ENCODE measurements at places on chromosomes 11 and 22.

DNA sequence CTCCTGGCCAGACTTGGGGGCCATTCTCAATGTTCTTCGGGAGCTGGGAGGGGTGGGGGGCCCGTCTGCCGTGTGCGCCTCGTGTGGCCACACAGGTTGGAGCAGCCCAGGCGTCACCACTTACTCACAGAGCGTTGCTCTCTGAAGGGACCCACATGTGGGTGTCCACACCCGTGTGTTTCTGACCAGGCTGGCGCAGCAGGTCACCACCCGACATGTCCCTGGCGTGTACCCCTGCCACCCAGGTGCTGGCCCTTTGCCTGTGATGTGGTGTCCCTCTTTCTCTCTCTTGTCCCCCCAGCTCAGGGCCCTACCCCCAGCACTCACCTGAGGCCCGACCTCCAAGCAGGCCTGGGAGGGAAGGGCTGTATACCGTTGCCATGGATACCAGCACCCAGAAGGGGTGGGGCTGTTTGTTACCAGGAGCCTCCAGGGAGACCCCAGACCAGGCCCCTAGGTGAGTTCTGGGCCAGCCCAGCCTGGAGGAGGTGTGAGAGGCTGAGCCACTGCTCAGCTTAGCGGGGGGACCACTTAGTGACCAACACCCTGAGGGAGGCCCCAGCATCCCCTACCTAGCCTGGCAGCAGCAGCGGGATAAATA, 1.4 kb downstream of the LMNTD2 start:
- no peak for DNase-seq

DNA sequence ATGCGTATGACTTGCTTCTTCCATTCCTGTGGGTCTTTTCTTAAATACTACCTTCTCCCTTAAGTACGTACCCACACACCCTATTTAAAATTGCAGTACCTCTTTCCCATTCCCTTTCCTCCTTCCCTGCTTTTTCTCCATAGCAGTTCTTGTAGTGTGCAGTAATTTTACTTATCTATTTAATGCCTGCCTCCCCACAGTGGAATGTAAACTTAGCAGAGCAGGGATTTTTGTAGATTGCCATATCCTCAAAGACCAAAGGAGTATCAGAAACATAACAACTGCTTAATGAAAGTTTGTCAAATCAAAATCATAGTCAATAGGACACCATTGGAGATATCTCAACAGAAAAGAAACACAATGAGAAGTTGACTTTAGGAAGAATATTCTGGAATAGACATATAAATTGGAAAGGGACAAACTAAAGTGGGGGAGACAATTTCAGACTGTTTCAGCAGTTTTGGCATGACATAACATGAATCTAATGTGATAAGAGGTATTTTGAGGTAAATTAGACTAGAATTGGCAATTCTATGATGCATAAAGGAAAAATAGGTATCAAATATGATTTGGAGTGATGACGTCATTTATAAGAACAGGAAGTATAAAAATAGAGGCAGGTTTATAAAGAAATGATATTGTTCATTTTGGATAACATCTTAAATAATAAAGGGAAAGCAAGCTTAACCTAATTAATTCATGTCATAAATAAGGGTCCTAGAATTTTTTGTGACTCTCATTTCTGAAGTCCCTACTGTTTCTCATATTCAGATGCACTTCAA, 188.4 kb downstream of the SOX6 start:
- no peak for DNase-seq

GRCh38 chr11:62928011-62928410, 6.8 kb upstream of the CHRM1 start:
- DNase-seq, result no peak

- DNase-seq, result no peak
Measured at GRCh38 chr11:110525883-110526282, 96.1 kb downstream of the FDX1 start.

- DNase-seq, result peak; percentile 47
Measured at GRCh38 chr11:45105233-45105983, 41.0 kb upstream of the PRDM11 start.

DNA sequence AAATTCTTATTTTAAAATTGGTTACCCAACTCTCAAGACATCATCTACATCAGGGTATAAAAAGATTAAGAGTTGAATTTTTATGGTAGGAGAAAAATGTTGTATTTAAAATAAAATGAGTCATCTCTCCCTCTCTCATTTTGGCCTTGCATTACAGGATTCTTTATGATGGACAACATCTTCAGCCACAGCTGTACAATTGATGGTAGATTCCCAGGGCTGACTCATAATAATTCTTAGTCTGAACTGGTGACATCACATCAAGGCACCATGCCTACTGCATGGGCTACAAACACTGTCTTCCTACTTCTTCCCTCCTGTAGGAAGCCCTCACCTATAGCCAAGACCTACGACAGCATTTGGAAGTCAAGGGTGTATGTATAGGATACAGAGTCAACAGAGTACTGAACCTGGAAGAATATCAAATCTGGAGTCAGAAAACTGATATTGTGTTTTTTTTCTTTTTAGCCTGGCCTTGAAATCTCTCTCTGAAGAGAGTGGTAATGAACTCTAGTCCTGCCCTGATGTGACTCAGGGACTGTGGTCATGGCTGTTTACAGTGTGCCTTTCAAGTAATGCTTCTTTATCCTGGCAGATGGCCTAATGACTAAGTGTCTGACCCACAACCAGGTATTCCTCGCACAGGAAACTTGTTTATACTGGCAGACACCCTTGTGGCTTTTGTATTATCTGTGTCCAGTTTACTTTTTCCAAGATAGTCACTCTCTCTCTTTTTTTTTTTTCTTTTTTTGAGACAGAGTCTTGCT, 32.5 kb downstream of the MRGPRX2 start:
- no peak for DNase-seq

DNA sequence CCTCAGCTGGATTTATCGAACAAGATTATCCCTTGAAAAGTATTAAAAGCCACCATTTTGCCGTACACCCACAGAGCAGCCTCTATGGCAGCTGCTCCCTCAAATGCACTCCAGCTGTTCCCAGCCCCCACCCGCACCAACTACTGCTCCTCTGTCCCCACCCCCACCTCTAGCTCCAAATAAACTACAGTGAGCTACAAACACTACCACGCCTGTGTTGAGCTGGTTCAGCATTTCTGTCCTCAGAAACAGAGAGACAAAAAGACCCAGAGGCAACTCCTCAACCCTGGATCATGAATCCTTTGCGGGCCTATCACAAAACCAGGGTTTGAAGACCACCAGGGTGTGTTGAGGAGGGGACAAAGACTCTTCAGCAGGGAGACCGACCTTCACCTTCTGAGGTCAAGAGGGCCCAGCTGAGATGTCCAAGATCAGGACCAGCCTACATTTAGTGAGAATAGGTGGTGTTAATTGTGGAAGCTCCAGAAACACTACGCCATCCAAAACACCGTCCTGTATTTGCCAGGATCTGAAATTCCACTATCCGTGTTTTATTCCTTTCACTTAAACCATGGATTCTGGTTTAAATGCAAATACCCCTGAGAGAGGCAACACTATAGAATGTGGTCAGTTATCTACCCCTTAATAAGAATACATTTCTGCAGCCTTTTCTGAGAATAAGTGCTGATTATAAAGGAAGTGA, 195.9 kb downstream of the DSCAML1 start:
- DNase-seq, result no peak

DNA sequence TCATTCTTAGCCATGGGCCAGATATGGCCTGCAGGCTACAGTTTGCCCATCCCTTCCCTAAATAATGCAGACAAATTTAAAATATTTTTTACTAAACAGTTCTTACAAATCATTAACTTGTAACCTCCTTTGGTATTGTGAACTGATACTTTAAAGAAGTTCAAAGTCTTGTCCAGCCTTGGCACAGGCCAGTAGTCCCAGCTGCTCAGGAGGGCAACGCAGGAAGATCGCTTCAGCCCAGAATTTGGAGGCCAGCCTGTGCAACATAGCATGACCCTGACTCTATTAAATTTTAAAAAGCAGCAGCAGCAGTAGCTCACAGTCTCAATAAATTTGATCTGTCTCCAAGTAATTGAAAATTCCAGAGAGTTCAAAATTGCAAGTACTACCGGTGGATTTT, 83.7 kb upstream of the ARHGAP32 start:
- no peak for DNase-seq

DNA sequence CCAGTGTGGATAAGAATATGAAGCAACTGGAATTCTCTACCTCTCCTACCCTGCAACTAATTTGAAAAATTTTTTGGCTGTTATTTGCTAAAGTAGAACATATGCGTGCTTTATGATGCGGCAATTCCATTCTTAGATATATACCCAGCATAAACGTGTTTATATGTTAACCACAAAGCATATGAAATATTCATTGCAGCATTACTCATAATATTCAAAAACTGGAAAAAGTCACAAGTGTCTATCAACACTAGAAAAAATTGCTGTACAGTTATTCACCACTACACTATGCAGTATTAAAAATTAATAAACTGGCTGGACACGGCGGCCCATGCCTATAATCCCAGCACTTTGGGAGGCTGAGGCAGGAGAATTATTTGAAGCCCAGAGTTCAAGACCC, 226.4 kb downstream of the LUZP2 start:
- no peak for DNase-seq

DNA sequence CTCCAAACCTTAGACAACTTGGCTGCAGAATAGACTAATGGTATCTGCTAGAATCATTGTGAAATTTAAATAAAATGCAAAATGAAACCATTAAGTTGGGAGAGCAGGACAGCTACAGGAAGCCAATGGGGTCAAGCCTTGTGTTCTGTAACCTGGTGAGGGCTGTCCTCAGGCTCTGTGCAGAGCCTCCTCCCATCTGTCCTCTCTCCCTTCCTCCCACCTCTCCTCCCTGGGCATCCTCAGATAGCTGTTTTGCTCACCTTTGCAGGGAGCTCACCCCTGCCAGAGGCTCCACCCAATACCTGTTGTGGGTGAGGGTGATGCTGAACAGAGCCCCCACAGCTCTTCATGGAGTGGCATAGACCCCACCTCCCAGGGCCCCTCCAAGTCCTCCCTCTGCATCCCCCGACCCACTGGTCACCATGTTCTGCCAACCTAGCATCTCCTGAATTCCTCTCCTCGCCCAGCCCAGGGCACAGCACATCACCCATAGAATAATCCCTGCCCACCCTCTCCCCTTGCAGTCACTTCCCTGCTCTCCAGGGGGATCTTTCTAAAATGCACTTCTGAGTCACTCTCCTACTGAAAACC, 100.3 kb downstream of the PDE2A start:
- no peak for DNase-seq

- DNase-seq, result no peak
Measured at GRCh38 chr11:69599502-69599901, 41.5 kb upstream of the CCND1 start.

DNA sequence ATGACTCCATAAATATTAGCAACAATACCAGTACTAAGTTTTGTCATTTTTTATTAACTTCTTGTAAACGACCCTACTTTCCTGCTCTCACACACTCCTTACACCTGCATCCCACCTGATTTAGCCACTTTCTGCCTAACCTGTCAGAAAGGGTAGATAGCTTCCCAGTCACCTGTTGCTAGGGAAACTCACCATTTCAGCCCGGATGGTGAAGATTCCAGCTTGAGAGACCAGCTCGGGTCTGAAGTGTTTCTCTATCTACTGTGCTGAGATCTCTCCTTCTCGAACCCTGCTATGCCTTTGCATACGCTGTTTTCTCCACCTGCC, at the start of gene PARVG:
Gene PARVG, plus strand, starts transcription at position 220 of the 327 bp plus-strand sequence. CDS start 2,405 bp downstream, outside the sequence.
- DNase-seq, result no peak

GRCh38 chr22:37233751-37234631, 10.1 kb downstream of the RAC2 start:
- DNase-seq, result no peak

DNA sequence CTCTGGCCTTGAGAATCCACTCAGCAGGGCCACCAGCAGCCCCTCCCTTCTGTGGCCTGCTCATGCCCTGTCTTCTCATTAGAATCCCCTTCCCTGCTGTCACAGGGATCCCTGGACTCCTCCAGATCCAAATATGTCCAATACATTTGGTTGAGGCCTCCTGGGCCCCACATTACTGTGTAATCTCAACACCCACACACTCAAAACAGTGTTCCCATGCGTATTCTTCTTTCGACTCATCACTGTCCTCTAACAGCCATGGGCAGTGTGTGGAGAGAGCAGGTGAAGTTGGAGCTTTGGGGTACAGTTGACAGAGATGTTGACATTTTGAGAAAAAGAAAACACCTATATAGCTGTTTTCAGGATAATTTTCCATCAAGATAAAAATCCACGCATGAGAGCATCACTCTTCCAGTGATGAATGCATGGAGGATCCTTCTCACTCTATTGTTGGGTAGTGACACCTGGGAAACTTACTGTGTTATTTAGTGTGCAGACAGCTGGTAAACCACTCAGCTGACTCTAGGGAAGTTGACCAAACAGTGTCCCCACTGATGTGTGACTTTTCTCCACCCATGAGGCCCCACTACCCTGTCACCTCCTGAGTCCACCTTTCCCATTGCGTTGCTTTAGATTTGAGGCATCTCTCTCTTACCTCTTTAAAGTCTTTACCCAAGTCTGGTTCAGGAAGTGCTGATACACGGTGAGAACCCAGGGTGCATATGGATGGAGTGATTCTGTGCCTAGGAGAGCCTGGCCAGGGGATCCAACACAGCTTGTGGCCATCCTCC, 28.7 kb upstream of the VPREB1 start:
- DNase-seq, result no peak

GRCh38 chr11:112805658-112806057, 155.6 kb upstream of the NCAM1 start:
- DNase-seq, result no peak

- no peak for DNase-seq
Measured at GRCh38 chr11:65204143-65204542, 22.4 kb downstream of the CAPN1 start.

DNA sequence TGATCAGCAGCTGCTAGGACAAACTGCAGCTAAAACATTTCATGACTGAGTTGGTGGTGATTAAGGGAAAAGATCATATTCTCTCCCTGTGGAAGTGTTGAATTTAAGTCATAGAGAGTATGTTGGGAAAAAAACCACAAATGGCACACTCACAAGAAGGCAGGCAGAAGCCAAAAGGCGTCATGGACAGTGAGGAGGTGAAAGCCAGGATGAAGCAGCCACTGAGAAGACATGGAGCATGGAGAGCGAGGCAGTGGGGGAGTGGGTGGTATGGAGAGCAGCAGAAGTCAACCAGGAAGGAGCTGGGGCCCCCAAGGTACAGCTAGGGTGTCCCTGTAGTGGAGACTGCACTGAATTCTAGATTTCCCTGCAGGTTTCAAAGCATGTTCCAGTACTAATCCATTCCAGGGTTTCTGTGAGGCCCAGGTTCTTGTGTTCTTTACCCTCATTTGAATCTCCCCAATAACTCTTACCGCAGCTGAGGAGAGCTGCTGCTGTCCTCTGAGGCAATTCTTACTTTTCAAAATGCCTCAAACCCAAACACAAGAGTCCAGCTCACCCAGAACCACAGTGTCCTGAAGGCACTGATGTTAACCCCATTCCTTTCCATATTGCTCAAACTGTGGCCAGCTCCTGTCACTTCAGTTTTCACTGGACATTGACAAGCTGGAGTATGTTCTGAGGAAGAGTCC, 191.8 kb upstream of the E2F8 start:
- DNase-seq, result no peak

DNA sequence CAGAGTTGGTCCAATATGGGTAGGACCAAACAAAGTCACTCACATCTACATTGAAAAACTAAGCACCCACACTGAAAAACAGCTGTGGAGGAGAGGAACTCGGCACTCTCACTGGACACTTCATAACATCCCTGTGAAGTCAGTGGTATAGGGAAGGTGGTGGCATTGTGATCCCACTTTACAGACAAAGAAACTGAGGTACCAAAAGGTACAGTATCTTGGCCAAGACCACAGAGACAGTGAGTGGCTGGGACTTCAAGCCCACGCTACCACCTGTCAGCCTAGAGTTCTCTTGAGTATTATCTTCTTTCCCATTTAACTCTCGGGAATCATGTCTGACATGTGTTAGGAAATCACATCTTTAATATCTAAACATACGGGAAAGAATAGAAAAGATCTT, 61.9 kb downstream of the SYN3 start:
- no peak for DNase-seq

GRCh38 chr22:35567351-35568141, 26.9 kb downstream of the RASD2 start:
- DNase-seq, result no peak

Measured in activated T-helper 9 cell treated with anti-CD3 and anti-CD28 coated beads, Interleukin-2, amount 50 U/mL, for 16 hours (primary cell).